ENCODE measurements at places on chromosomes 5 and 9.
A peak's percentile ranks its signal among the peaks of the same experiment; 100 is the strongest.

- no peak for DNase-seq
Measured at GRCh38 chr9:14542071-14542470, 151.2 kb downstream of the ZDHHC21 start.

GRCh38 chr9:109517901-109518377 is 19.8 kb upstream of the PTPN3 start:
- DNase-seq: peak; percentile 42

DNA sequence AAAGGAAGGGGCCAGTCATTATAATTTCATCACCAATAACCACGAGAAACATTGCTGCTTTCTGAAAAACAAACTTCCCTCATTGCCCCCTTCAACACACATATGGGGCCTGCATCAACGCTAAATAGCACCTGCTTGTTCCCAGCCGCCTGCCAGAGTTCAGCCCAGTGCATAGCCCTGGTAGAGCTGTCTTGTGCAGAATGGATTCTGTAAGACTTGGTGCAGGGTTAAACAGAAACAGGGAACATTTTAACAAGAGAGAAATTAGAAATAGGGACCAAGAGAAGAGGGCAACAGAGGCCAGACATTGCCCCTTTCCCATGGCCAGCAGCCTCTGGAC is 56.7 kb downstream of the UBE2QL1 start:
- DNase-seq: no peak

DNA sequence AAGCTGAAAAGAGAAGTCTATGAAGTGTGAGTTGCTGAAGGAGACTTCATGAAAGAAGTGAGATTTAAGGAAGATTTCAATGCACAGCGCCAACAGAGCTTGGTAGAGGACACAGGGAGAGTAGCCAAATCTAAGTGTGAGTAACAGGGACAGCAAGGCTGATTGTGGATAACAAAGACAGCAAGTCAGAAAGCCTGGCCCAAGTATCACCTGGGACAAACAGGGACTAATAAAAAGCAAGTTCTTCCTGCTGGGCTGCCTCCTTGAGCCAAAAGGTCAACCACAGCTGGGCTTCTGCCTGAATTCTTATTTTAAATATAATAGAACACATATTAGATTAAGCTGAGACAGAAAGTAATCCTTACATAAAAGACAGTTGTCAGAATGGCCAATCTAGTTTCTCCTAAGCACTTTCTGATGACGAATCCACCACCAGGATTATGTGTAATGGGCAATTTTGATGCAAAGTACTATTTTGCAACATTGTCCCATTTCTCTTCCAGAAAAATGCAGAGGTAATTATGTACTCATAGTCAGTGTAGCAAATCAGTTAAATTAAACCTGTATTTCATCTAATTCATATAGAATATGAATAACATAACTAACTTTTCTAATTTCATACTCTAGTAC is 73.8 kb downstream of the MAPKAP1 start:
- DNase-seq: no peak
